ENCODE measurements at places on chromosomes 1 and 21. TPM values are rescaled to one million over a fixed set of nuclear protein-coding genes. Genes with fewer than 3 reads are reported as not detected.

The LYPD8 gene
- not detected for total RNA-seq

The FALEC gene
- total RNA-seq = not detected

The NGF gene
- 3.4 TPM for total RNA-seq

The FCN3 gene
- 0.99 TPM for total RNA-seq

The CR1L gene
- total RNA-seq = not detected

The SH2D1B gene
- total RNA-seq = 0.33 TPM

The CHIA gene
- not detected for total RNA-seq

The COL24A1 gene
- total RNA-seq = 6.9 TPM

The ETNK2 gene
- total RNA-seq = 12.7 TPM

The ZNF697 gene
- total RNA-seq = 18.4 TPM

The PGBD5 gene
- total RNA-seq = 11.3 TPM

The LIPI gene
- not detected for total RNA-seq

The C1orf115 gene
- 14.3 TPM for total RNA-seq

The FAAH gene
- 39.7 TPM for total RNA-seq
